NCI-H1417 (cell line): ENCODE measurements at places on chromosomes 2 and 18.
A peak's percentile ranks its signal among the peaks of the same experiment; 100 is the strongest.

DNA sequence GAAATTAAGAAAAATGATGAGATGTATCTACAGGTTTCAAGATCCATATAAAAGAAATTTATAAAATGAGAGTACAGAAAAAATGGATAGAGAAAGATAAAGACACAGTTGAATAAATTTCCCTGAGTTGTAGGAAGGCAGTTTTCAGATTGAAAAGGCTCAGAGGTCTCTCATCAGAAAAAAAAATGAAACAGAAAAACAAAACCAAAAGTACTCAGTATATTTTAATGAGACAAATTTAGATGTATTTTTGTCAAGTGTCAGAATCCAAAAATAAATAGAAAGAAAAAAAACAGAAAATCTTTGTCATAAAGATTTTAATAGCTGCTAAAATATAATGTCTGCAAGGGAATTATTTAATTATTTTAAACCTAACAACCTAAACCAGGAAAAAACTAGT is 520.5 kb downstream of the KCNJ3 start:
- no peak for DNase-seq

DNA sequence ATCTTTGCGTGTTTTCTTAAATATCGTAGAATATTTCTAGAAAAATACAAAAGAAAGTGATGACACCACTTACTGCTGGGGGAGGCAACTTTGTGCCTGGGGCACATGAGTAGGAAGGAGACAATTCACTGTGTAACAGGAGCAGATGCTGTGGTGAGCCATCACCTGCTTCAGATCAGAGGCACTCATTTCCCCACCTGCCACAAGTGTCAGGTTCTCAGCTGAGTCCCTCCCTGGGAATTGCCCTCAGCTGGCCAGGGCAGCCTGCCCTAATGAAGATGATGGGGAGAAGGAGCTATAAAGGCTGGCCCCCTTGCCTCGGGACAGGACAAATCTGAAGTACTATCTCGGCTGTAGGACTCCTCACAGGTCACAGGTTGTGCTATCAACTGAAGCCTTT is 322.8 kb downstream of the STK39 start:
- DNase-seq, result peak; percentile 33

- DNase-seq, result no peak
Measured at GRCh38 chr2:101405351-101405899, 18.1 kb upstream of the CREG2 start.

- DNase-seq, result no peak
Measured at GRCh38 chr2:1974397-1974796, 230.1 kb upstream of the PXDN start.

- DNase-seq, result no peak
Measured at GRCh38 chr2:120989512-120990441, 254.1 kb downstream of the GLI2 start.

DNA sequence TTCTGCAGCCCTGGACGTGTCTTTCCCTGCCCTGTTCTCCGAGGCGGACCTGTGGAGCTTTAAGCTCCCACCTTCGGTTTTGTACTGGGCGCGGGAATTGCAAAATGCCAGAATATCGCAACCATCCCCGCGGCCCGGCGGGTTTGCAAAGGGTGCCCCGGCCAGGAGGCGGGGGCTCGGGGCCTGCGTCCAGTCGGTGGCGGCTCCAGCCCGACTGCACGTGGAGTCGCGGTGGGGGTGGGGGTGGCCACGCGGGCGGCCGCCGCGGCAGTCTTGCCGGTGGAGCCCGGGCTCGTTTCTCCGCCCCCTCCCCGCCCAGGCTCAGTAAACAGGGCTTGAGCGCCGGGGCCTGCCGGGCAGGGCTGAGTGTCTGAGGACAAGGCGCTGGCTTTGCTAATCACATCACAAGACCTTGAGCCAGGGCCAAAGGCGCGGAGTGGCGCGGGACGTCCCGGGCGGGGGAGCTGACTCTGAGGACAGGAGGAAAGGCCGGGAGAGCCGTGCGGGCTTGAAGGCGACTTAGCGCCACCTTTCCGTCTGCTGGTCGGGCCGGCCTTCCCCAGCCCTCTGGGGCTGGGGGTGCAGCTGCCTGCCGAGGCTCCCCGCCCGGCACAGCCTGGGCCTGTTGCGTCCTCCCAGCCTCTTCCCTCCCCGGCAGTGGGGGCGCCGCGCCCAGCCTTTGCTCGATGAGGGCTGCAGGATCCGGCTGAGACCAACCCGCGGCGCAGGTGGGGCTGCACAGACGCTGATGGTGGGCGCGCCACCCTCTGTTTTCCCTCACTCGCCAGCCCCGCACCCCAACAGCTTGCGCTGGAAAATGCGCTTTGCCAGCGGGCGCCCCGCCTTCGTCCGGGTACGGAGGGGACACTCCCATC is 786 bp upstream of the ZFP36L2 start:
- peak; percentile 93 for DNase-seq

- peak; percentile 12 for DNase-seq
Measured at GRCh38 chr2:29304399-29305060, 189.3 kb downstream of the CLIP4 start.

DNA sequence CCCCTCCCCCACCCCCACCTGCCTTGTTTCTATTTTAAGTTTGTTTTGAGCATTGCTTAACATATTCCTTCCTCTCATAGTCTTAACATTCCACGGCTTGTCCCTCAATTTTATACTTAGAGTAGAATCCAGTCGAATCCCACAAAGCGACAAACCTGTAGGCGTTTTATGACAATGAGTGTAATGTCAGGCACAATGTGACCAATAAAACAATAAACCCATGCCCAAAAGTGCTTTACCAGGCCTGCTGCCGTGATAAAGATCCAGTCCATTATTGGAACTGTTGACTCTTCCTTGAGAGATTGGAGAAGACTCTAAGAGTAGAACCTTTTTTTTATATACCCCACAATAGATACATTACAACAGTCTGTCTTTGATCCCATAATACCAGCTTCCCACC is 6.2 kb upstream of the MRO start:
- no peak for DNase-seq
